ENCODE measurements at places on chromosomes 7 and 10.

DNA sequence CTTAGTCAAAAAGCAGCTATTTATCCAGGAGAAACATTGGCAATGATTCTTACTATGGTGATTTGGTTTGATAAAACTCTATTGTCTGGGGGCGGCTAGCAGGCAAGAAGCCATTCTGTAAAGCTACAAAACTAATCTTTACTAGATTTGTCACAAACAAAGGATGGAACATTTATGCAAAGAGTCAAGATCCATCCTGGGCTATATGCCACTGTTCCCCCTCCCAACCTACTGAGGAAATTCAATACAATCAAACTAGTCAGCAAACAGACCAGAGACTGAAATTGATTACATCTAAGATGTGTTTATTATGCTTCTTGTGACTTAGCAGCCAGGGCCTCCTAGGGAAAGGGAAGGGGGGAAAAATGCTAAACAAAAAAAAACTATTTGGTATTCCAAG lies 397.6 kb downstream of the GPAM start:
- no peak for DNase-seq

DNA sequence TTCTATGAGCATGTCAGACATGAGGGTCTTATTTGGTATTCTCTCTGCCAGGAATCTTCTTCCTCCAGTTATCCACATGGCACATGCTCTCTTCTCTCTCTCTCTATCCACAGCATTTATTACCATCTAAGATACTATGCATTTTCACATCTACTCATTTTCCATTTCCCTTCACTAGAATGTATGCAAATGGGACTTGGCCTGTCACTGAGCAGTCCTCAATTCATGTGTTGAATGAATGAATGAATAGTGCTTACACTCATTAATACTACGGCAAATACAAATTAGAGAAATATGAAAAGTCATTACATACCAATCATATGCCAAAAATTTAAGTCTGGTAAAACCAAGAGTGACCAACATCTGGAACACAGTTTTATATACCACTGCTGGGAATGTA lies 34.0 kb downstream of the COA1 start:
- no peak for DNase-seq

GRCh38 chr7:13257661-13258060 lies 570.2 kb downstream of the ARL4A start:
- DNase-seq: peak; percentile 22

- DNase-seq: no peak
Observed at GRCh38 chr7:47714669-47715607, 133.0 kb upstream of the TNS3 start.

GRCh38 chr7:139431010-139431409 lies 52.5 kb downstream of the KLRG2 start:
- DNase-seq: no peak

DNA sequence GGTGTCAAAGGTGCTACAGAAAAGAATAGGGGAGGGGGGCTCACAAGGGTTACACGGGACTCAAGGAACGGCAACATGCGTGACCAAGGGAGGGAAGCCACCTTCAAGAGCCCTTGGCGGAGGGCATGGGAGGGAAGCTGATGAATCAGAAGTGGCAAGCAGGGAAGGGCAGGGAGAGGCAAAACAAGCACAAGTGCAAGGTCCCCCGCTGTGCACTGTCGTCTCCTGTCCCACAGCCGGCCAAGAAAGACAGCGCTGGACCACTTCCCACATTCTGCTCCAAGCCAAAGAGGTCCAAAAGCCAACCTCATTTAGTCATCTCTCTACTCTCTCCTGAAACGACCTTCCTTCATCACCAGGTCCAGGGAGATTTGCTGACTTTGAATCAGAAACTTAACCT lies 102.7 kb downstream of the CALN1 start:
- no peak for DNase-seq

DNA sequence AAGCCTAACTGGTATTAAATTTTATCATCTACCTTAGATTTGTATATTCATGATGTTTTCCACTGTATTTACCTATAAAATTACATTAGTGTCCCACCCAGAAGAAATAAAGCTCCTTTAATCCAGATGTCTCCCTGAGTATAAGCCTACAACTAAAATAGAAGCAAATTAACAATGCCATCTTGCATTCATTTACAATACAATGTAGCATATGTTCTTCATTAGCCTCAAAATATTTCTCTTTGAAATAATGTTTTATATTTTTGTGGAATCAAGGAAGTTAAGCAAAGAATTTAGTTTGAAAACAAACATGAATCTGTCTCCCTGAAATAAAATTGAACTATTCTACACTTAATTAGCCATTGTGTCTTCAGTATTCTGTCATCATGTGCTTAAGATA lies 112.3 kb downstream of the CACNA2D1 start:
- DNase-seq: no peak

DNA sequence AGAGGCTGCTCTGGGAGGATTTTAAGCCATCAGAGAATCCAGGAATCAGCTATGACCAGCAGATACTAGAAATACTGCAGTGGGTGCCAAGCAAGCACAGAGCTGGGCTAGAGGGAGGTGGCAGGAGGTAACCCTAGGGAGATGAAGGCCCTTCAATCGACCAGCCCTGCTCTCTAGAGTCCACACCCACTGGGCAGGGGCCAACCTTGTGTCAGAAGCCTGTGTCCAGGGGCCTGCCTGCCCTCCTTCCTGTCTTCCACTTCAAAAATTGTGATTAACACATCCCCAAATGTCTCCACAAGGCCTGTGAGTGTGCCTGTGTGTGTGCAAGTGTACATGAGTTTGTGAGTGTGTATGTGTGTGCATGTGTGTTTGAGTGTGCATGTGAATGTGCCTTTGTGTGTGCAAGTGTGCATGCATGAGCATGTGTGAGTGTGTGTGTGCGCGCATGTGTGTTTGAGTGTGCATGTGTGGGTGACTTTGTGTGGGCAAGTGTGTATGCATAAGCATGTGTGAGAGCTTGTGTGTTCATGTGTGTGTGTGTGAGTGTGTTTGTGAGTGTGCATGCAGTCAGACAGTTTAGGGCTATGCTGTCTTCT lies 367.7 kb downstream of the SFMBT2 start:
- DNase-seq: no peak

DNA sequence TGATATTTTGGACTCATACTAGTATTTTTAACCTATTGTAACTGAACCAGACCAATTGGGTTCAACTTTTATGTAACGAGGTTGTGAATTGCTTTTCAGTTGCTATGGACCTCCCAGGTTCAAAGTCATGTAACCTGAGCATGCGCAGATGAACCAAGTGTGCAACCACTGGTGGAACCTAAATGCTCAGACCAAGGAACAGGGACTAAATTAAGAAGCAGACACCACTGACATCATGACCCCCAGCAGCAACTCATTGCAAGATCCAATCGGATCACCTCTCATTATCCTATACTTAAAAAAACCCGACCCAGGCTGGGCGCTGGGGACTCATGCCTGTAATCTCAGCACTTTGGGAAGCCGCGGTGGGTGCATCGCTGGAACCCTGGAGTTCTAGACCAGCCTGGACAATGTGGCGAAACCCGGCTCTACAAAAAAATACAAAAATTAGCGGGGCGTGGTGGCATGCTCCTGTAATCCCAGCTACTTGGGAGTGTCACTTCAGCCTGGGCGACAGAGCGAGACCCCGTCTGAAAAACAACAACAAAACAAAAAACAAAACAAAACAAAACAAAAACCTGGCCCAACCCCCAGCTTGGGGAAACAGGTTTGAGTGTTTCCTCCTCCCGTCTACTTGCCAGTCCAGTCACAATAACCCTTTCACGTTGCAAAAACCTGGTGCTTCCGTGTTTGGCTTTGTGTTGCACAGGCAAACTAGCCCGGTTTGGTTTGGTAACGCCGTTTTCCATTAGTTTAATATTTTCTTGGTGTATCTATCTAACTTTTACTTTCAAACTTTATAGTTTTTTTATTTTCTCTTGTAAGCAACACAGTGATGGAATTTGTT lies 11.3 kb upstream of the ZNF518A start:
- DNase-seq: no peak

DNA sequence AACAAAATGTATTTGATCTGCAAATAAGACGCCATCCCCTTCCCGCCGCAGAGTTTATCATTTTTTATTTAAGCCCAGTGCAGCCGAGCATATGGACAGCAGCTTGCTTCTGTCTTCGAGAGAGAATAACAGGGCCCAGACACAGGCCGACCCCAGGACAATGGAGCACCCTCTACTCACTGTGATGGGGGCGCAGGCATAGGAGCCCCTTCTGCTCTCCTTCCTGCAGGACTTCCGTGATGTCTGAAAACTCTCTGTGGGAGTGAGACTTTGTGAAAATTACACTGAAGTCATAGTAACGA lies 134.8 kb downstream of the OAT start:
- no peak for DNase-seq

DNA sequence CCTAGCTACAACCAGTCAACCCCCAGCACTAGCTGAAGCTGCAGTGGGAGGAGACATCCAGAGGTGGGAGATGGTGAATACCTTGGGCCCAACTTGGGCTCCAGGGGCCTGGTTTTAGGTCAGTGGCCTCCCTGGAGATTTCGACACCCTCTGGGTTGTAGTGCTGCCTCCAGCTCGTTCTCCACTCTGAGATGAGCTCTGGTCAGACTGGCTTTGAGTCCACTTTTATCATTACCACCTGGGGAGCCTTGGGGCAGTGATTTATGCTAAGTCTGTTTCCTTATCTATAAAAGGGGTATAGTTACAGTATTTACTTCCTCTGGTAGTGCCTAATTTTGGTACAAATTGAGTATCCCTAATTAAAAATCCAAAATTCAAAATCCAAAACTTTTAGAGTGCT lies 22.8 kb downstream of the PPIA start:
- no peak for DNase-seq

- DNase-seq: no peak
Observed at GRCh38 chr7:44375926-44376342, 50.5 kb upstream of the CAMK2B start.

DNA sequence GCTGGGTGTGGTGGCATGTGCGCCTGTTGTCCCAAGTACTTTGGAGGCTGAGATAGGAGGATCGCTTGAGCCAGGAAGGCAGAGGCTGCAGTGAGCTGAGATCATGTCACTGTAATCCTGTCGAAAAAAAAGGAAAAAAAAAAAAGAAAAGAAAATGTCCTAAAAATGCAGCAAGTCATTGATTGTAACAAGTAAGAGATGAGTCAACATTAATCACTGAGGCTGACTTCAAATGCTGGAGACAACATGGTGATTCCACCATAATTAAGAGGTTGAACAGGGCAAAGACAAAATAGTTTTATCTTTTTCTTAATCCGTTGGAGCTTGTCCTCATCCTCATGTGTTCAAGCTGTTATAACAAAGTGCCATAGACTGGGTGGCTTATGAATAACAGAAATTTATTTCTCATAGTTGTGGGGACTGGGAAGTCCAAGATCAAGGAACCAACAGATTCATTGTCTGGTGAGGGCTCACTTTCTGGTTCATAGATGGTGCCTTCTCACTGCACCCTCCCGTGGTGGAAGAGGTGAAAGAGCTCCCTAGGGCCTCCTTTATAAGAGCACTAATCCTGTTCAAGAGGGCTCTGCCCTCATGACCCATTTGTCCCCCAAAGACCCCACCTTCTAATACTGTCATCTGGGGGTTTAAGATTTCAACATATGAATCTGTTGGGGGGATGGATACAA lies 60.3 kb downstream of the TBXAS1 start:
- peak; percentile 39 for DNase-seq

- DNase-seq: peak; percentile 20
Observed at GRCh38 chr7:105906695-105907094, 30.3 kb upstream of the ATXN7L1 start.

- no peak for DNase-seq
Observed at GRCh38 chr10:69458430-69459100, 7.3 kb downstream of the TSPAN15 start.

DNA sequence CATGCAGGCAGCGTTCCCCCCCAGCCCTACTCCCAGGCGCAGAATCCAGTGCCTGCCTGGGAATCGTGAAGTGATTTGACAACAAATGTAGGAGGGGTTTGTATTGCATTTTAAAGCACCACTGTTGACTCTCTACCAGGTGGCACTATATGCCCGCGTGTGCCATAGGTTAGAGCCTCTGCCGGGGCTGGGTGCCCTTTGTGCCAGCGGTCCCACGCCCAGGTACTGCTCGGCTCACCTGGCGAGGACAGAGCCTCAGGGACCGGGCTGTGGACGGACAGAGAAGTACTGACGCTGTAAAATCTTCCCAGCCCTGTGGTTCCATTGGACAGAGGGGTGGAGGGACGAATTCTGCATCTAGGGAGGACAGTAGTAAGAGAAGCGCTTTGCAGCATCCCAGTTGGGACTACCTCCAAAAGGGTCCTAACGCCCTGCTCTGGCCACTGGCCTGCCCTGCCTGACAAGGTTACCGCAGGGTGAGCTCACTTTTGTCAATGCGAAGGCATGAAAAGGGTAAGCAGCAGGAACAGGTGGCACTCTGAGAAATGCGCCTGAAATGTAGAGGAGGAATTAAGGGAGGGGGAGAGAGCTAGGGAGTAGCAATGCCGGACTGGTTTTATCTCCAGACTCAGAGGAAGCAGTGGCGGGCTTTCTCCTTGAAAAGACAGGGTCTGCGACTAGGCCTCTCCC lies 788 bp upstream of the CACNA2D1 start:
- no peak for DNase-seq

GRCh38 chr10:130763491-130763890 lies 548.0 kb downstream of the TCERG1L start:
- no peak for DNase-seq

GRCh38 chr10:117005026-117005526 lies at the start of gene SHTN1:
Gene SHTN1, minus strand, starts transcription at chr10:117005187. Its CDS starts 108 bp downstream, at chr10:117005079.
- peak; percentile 59 for DNase-seq

DNA sequence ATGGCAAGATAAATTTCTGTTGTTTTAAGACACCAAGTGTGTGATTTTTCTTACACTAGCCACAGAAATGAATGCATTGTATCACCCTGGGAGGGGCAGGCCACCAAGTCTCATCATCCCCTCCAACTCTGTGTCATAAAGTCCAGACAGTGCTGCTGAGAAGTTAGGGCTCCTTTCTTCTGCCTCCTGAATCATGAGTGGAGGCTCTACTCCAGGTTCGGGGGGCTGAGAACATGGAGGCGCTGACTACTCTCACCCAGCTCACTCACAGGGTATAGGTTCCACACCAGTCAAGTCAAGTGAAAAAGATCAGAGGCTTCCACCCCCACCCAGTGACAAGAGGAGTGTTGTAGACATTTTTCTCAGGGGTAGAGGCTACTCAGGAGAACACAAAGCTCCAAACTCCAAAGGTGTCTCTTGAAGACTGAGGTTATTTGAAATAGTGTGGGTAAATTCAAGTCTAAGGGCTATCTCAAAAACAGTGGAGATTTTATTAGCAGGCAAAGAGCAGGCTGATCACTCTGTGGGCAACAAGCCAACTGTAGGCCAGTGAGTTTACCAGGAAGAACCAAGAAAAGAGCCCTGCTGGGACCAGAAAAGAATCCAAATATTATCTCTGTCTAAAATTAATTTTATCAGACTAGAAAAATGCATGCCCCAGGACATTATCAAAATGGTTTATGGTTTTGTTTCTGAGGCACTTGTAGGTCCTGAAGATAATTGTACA lies 118.6 kb upstream of the RET start:
- no peak for DNase-seq

Data from fibroblast of skin of abdomen (primary cell).